ENCODE measurements at places on chromosomes 3 and 15.

- no peak for DNase-seq
These were observed 38.6 kb downstream of the LYZL4 start for GRCh38 chr3:42371776-42372175.

DNA sequence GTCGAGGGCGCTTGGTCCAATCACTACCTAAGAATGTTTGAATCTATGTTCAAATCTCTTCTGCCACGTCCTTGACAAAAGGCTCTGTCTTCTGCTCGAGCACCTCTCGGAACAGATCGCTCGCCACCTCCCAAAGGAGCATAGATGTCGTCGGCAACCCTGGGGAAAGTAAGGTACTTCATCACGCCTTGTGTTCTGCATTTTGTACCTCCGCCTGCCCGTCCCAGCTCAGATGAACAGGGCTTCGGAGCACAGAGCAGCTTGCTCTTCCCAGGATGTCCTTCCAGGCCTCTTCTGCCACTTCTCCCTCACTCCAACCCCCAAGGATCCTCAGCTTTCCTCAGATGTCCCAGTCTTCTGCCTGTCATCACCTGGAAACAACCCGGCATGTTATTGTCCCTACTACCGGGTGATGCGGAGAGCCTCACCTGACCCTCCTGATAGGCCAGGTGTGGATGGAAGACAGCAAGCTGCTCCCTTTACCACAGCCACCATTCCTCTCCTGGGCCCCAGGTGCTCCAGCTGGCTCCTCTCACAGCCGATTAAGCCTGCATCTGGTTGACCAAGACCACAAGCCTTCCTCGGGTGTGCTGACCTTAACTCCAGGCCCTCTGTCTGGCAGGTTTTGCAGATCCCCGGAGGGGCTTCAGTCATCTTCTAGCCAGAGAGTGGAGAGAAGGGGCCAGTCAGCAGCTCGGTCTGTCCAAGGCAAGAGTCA, 270.5 kb downstream of the FAM43A start:
- DNase-seq: no peak

DNA sequence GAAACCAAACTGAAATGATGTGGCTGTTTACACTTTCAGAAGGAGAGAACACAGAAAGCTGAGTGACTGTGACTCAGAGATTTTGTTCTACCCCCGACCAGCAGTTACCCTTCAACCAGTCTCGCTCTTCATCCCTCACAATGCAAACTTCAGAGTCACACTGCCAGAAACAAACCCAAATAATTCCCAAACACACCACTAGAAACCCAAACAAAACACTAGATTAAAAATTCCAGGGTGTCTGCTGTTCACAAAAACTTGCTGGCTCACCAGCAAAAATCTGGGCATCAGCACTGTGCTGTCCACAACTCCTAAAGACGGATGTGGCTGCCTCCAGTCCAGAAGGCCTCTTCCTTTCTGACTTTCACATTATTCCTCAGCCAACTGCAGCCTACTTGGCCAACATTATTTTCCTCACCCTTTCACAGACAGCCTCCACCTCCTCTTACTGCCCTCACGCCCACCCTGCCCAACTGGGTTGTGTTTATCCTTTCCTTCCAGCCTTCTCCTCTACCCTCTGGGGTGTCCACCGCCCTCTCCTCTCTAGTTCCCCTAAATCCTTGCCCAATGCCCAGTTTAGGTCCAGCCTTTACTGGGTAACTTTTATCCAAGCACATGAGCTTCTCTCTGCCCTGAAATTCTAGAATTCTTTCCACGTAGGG, 71.4 kb downstream of the MECOM start:
- DNase-seq: no peak

DNA sequence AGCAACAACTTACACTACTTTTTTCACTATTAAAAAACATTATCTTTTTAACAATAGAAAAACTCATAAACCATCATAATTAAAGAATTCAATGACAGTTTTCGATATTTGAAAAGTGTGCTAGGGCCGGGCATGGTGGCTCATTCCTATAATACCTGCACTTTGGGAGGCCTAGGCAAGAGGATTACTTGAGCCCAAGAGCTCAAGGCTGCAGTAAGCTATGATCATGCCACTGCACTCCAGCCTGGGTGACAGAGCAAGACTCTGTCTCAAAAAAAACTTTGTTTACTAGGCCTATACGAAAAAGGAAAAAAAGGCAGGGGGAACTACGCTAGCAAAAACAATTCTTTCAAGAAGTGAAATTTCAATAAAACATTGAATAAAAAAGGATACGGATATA, 28.1 kb downstream of the AVEN start:
- no peak for DNase-seq
